ENCODE measurements at places on chromosomes 6 and 20.
A peak's percentile ranks its signal among the peaks of the same experiment; 100 is the strongest.

GRCh38 chr6:41748542-41748941 lies 1.3 kb upstream of the PGC start:
- no peak for DNase-seq

GRCh38 chr6:2599817-2600216 lies 150.9 kb downstream of the MYLK4 start:
- DNase-seq: no peak

- no peak for DNase-seq
These were observed 10.8 kb upstream of the AGPAT4 start for GRCh38 chr6:161284653-161285052.

DNA sequence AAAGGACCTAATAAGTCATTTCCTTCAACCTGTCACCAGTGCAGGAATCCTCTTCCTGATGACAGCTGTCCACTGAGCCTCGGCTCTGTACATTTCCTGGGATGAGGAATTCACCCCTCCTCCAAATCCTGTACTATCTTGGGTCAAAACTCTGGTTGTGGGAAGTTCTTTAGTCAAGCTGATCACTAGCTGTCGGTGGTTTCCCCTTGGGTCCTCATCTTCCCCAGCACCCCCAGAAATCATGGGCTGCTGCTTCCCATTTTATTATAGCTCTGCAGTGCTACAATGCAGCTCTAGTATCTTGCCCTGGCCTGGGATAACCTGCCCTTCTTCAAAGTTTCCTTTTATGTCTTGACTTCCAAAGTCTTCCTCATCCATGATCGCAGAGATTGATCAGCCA lies 14.6 kb upstream of the ADA start:
- no peak for DNase-seq

DNA sequence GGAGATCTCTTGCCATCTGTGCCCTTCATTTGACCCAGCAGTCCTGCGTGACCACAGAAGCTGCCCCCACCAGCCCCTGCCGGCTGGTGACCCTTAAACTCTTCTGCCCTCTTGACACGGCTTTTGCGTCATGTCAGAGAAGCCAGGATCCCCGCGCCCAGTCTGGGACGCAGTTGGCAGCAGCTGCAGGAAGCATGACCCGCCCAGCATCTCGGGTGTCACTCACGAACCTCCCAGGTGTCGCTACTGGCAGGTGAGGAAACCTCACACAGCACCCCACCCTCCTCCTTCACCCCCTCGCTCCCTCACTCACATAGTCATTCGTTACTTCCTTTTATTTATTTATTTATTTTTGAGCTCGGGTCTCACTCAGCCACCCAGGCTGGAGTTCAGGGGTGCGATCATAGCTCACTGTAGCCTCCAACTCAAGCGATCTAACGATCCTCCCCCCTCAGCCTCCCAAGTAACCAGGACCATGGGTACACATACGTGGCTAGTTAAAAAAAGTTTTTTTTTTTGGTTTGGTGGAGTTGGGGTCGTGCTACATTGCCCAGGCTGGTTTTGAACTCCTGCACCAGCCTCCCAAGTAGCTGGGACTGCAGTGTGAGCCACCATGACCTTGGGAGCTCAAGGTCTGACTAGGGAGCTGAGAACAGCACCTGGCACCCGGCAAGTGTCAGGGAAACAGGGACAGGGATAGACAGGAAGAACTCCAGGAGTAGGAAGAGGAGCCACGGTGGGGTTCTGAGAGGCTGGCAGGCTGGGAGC lies 14.1 kb upstream of the SPDEF start:
- DNase-seq: no peak

DNA sequence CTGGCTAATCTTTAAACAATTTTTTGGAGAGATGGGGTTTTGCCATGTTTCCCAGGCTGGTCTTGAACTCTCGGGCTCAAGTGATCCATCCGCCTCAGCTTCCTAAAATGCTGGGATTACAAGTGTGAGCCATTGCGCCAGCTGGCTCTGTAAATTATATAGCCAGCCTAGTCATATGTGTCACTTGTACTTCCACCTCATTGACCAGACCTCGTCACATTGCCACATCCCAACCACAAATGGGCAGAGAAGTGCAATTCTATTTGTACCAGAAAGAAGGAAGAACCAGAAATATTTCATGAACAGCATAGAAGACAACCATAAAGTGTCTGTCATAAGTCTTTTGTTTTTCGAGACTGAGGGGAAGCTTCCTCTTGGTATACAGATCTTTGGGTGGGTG lies 304.9 kb upstream of the RNF24 start:
- peak; percentile 16 for DNase-seq

GRCh38 chr20:41453010-41453950 lies 86.7 kb upstream of the EMILIN3 start:
- DNase-seq: no peak

DNA sequence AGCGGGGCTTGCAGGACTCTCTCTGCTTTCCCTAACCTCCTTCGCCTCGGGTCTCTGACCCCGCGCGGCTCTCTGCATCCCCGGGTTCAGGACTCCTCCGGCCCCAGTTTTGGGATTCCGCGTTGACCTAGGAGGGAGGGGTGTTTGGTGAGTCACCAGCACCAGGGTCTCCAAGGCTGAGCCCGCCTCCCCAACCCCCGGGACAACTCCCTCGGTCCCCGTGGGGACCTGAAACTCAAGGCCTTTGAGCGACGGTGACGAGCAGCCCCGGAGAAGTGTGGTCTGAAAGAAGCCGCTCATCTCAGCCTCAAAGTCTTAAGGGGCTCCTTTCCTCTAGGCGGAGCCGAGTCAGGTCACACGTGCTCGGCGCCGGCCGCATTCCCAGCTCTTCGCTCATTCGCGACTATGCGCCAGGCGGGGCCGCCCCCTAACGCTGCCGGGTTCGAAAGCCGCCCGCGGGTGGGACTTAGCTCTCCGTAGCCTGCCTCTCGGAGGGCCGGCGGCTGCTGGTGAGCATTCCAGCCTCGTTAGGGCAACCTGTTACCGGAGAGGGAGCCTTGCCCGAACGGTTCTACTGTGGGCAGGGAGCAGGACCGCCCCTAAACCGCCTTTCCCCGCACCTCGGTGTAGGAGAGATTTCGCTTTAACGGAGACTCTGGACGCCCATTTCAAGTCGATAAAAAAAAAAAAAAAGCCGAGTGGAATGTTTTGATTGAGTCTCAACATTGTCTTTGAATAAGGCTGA lies 3.0 kb upstream of the PRDM13 start:
- no peak for DNase-seq

Data from CD4-positive, alpha-beta T cell treated with Interleukin-17A for 1 hour (primary cell).